ENCODE measurements at places on chromosomes 13 and 19.

DNA sequence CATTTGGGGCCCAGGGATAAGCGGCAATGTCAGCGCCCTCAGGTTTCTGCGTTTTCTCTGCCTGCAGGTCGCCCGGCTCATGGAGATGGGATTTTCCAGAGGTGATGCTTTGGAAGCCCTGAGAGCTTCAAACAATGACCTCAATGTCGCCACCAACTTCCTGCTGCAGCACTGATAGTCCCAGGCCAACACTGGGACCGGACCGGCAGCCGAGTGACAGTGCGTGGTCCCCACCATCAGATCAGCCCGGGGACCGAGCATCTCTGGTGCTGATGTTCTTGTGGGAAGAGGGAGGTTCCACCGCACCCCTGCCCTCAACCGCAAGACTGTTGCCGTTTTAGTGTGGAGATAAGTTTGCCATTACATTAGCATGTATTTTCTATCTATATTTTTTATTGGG lies 78.0 kb upstream of the GPR183 start:
- no peak for DNase-seq

GRCh38 chr13:49904729-49905456 lies 31.2 kb downstream of the SPRYD7 start:
- no peak for DNase-seq

- no peak for DNase-seq
Observed at GRCh38 chr13:110447058-110447511, 114.4 kb downstream of the RAB20 start.

DNA sequence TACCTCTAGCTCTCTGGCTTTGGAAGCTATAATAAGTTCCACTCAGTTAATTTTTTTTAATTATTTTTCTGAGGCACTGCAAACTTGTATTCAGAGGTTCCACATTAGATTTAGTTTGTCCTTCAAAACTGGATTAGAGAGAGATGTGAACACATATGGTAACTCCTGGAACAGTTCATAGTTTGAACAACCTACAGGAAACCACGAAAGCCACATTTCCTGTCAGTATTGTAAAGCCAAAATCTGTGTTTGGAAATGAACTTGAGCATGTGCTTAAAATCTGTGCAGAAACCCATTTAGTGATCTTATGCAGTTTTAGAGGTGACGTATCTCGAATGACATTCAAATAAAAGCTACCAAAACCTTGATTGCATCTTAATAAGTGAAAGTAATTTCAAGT lies 1952.0 kb downstream of the OLFM4 start:
- no peak for DNase-seq

DNA sequence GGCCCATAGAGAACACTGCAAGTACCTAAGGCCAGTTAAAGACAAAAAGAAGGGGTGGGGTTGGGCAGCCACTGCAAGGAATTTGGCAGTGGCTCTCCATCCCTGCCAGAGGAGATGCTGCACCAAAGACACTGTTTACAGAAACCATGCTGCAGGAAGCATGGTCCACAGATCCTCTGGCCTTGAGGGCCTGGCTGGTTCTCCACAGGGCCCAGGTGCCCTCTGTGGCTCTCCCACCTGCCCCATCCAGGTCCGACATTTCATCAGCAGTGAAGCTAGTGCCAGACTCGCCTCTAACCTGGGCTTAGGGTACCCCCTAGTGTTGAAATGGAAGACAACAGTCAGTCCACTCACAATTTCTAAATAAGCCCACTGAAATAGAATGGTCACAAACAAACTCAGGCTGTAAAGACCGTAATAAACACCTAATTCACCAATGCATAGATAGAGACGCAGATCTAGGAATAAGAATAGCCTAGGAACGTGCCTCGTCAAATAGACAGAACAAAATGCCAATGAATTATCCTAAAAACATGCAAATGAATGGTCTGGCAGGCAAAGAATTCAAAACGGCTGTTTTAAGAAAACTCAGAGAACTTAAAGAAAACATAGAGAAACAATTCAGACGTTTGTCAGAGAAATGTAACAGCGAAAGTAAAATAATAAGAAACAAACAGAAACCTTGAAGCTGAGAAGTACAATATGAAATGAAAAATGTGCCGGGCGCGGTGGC lies 23.3 kb downstream of the LYPD4 start:
- no peak for DNase-seq

DNA sequence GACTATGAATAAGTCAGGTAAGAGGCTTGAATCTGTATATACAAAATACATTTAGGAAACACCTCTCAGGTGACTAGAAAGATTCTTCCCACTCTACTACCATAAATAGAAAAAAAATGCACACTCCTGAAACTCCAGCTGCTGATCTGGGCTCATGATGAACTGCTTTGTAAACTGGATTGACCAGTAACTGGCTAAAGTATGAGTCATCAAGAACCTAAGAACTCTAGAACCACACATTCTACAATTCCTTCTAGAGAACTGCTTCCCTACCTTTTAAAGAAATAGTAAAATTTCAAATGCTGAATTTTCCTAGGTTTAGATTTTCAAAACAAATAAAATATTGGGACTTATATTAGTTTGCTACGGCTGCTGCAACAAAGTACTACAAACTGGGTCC lies 55.2 kb downstream of the ELF1 start:
- no peak for DNase-seq

All from stimulated activated CD4-positive, alpha-beta T cell treated with anti-CD3 and anti-CD28 coated beads, Interleukin-1b, Interleukin-23, amount 100 ng/mL, for 1 hour (primary cell).